ENCODE measurements at places on chromosomes 16 and 17.

DNA sequence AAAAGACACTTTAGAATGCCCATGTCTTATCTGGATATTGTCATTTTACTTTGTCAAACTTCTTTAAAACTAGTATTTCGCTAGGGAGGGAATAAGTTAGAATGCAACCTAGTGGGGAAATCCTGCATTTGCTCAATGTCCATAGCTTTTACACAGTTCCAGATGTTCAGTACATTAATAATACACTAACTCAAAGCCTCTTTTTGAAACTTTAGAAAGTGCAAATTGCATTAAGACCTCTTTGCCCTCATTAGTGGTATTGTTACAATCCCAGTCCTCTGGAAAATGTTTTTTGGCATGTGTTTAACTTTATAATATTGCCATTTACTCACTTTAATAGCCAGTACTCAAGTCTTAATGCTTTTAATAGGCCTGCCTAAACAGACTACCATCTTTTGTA lies 106.8 kb downstream of the BRIP1 start:
- no peak for DNase-seq

DNA sequence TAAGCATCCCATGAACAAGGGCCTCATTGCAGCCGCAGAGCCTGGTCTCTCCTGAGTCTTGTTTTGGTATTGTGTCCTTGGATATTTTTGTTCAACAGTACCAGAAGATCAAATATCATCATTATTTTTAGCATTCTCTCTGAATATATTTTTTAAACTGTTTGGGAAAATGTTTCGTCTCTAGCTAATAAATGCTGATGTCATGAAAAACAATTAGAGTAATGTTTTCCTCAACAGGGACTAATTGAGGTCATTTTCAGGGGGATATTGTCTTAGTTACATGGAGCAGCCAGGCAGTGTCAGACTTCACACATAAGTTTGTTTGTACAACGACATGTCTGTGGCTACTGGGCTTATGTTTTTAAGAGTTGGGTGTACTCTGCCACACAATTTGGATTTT lies 805.3 kb upstream of the SOX9 start:
- no peak for DNase-seq

GRCh38 chr17:49439305-49439672 lies 24.6 kb upstream of the PHB1 start:
- DNase-seq, result no peak

DNA sequence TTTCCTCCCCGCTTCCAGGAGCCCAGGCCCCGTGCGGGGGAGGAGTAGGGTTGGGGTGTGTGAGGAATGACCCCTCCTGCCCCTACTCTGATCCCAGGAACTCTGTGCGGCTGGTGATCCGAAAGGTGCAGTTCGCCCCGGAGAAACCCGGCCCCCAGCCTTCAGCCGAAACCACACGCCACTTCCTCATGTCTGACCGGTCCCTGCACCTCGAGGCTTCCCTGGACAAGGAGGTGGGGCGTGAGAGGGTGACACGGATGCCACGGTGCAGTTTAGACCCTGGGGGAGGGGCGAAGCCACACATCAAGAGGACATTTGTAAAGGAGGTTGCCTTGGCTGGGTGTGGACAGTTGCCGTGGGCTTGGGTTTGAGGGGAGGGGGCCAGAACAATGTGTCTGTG lies 7.4 kb downstream of the ARRB2 start:
- no peak for DNase-seq

DNA sequence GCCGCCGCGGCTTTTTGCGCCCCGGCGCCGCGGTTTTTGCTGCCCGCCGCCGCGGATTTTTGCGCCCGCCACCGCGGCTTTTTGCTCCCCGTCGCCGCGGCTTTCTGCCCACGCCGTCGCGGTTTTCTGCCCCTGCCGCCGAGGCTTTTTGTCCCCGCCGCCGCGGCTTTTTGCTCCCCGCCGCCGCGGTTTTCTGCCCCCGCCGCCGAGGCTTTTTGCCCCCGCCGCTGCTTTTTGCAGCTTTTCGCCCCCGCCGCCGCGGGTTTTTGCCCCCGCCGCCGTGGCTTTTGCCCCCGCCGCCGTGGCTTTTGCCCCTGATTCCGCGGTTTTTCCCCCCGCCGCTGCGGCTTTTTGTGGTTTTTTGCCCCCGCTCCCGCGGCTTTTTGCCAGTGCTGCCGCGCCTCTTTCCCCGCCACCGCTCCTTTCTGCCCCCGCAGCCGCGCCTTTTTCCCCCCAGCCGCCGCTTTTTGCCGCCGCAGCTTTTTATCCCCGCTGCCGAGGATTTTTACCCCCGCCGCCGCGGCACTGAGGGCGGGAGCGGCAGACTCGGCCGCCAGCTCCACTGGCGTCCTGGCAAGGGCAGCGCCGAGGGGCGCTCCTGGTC lies 518.6 kb upstream of the WSB1 start:
- no peak for DNase-seq

DNA sequence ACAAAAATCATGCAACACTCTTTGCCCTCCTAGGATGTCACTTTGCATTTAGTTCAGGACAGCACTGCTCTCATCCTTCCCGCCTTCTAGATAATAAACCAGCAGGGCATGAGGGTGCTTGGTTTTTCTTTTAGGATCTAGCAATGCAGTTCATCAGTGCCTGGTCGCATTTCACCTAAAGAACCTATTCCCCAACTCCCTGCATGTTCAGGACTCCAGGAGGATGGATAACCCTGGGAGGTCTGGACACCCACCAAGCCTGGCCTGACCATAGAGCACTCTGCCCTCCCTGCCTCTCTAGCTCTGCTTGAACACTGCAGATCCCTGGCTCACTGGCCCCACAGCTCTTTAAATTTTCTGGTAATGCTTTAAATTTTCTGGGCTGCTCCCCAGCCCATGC lies 2.6 kb downstream of the SLFN12 start:
- no peak for DNase-seq

- DNase-seq, result no peak
Measured at GRCh38 chr17:82331345-82331939, 2.1 kb downstream of the SECTM1 start.

DNA sequence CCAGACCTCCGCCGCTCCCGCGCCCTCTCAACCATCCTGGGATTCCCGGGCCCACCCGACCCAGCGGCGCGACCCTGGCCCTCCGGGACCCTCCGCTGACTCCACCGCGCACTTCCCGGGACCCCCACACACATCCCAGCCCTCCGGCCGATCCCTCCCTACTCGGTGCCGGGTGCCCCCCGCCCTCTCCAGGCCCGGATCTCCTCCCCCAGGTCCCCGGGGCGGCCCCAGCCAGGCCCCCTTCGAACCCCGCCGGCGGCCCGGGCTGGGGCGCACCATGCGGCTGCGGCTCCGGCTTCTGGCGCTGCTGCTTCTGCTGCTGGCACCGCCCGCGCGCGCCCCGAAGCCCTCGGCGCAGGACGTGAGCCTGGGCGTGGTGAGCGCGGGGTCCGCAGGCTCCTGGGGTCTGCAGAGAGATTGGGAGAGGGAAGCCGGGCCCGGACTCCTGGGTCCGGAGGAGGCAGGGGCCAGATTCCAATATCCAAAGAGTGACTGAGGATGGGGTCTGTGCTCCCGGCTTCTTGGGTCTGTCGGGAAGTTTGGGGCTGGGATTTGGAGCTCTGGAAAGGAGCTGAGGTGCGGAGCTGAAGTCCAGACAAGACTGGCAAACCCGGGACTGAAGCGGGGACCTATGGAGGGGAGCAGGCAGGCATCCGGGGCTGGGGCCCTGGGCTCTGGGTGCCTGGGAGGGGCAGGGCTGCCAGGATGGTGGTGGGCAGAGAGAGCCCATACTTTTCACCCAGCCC lies 453 bp downstream of the MMP25 start:
- DNase-seq, result no peak

GRCh38 chr16:1470481-1471251 lies 4.2 kb downstream of the CLCN7 start:
- DNase-seq, result no peak

DNA sequence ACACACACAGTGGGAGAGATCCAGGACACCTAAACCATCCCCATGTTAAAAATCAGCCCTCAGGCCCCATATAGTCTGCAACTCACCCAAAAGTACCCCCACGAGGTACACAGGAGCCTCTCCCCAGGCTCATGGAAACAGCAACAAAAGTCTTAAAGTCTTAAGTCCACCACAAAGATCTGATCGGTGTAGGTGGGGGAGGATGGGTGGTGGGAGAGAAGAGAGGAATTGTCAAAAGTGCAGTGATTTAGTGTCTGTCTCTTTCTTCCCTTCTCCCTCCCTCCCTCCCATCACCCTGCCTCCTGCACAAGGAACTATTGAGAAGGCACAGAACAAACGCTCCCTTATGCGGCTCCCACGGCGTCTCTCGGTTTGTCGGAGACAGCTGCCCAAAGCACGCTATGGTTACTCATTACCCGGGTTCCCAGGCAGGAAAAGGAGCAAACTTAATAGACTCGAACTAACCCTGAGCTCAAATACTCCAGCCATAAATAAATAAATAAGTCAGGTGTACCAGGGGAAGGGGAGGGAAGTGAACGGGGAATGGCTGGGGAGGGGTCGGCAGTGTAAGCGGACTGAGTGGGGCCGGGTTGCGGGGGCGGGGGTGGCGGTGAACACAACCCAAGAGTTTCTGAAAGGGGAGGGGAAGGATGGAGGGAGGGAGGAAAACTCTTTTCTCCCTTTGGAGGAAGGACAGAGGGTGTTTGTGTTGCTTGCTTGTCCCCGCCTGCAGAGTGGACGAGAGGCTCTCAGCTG lies 477.4 kb downstream of the SLC39A11 start:
- DNase-seq, result no peak

- DNase-seq, result peak; percentile 4
Measured at GRCh38 chr17:70622368-70623260, 453.3 kb downstream of the KCNJ2 start.

- DNase-seq, result no peak
Measured at GRCh38 chr17:62847426-62847825, 39.3 kb upstream of the MARCHF10 start.

- no peak for DNase-seq
Measured at GRCh38 chr17:35914354-35914753, 16.2 kb downstream of the RDM1 start.

DNA sequence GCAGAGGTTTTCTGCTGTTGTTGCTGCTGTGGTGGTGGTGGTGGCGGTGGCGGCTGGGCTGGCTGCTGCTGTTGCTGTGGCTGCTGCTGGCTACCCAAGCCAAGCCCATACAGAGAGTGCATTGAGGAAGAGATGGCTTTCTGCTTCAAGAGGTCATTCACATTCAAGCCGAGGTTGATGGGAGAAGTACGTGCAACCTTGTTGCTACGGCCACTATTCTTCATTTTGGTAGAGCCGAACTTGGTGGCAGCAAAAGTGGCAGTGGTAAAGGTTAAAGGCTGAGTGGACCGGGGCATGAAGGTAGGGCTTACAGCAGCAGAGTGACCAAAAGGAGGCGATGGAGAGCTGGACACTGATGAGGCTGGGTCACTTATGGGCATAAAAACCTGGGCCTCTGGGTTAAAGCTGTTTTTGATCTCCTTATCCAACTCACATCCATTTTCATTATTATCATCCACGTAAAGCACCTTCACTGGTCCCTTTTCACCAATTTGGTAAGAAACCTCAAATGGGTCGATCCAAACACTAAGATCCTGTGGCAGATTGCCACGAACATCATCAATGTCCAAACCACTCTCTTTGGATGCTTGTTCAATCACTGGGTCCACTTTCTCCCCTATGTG lies 2.8 kb downstream of the TOB1 start:
- DNase-seq, result no peak

GRCh38 chr17:81509207-81509971 lies 3.2 kb downstream of the ACTG1 start:
- DNase-seq, result no peak

GRCh38 chr17:73595479-73595878 lies 48.8 kb downstream of the SDK2 start:
- DNase-seq, result no peak

GRCh38 chr16:31003744-31004143 lies 6.7 kb downstream of the STX1B start:
- DNase-seq, result no peak

GRCh38 chr16:11957591-11958395 lies 7.2 kb upstream of the TNFRSF17 start:
- no peak for DNase-seq

DNA sequence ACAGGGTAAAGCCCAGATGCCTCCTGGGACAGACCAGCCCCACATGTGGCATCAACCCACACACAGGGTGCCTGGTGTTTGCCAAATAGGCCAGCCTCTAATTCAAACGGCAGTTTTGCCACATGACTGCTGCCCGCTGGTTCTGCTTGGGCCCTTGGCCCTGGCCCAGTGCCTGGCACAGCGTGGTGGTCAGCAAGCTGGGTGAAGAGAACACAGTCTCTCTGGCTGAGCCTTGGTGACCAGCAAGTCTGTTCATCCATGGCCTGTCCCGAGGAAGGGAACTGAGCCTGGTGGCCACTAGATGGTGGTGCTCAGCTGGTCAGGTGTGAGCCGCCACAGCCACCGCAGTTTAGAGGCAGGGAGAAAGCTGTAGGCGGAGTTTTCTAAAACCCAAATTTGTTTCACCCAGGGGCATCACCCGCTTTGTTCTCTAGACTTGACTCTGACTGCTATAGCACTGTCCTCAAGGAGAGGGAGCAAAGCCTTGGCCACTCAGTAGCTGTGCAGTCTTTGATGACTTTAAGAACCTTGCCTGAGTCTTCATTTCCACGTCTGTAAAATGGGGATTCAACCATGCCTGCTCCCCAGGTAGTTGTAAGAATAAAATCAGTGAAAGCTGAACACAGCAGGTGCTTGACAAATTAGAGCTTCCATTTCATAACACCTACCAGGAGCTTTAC lies 4.7 kb upstream of the GFAP start:
- peak; percentile 30 for DNase-seq

DNA sequence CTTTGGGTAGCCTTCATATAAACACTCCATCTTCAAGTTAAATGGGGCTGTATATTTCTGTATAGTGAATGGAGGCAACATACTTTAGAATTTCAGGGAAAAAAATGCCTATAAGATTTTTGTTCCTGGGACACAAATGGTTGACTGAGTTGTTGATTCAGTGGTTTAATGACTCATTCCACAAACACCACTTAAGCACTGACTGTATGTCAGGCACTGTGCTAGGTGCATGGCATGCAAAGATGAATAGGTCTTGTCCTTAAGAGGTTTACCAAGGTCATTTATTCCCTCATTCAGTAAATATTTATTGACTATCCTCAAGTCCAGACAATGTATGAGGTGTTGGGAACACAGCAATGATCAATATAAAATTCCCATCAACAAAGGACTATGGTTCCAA lies 417.1 kb downstream of the CA10 start:
- DNase-seq, result peak; percentile 70

DNA sequence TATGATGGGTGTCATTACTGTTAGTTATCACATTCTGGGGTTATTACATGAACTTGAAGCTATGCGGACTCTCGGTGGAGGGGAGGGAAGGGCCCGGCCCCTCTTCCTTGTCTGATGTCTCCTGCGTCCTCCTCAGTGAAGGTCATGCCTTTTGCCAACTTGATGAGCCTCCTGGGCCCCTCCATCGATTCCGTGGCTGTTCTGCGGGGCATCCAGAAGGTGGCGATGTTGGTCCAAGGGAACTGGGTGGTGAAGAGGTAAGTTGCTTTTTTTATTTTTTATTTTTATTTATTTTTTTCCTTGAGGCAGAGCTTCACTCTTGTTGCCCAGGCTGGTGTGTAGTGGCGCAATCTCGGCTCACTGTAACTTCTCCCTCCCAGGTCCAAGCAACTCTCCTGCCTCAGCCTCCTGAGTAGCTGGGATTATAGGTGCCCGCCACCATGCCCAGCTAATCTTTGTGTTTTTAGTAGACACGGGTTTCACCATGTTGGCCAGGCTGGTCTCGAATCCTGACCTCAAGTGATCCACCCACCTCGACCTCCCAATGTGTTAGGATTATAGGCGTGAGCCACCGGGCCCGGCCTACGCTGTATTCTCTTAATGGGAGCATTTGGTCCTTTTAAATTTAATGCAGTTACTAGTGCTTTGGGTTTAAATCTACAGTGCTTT lies 21.6 kb downstream of the POLR3E start:
- DNase-seq, result no peak

GRCh38 chr17:31854672-31855071 lies 4.4 kb downstream of the COPRS start:
- DNase-seq, result no peak

GRCh38 chr17:29167393-29168078 lies 12.7 kb downstream of the MYO18A start:
- no peak for DNase-seq

Data from NCI-H2029 (cell line).